ENCODE measurements at places on chromosomes 1 and 21.

- no peak for DNase-seq
Measured at GRCh38 chr21:44793592-44794374, 7.8 kb downstream of the UBE2G2 start.

DNA sequence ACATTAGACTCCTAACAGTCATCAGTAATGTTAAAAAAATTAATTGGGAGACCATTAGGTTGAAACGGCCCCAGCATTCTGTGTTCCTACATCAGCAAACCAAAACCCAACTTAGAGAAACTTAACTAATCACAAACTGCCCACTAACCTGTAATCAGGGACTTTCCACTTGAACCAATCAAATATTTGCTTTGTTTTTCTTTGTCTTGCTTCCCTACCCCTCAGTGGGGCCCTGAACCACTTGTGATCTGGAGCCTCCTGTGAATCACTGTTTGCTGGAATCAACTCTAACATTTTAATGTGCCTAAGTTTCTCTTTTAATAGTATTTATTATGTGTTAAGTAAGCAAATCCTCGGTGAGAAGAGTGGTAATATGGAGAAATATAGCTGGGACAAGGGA, 64.0 kb downstream of the ABCA4 start:
- DNase-seq, result no peak

GRCh38 chr1:45490121-45490625, 790 bp downstream of the TESK2 start:
- DNase-seq, result no peak

DNA sequence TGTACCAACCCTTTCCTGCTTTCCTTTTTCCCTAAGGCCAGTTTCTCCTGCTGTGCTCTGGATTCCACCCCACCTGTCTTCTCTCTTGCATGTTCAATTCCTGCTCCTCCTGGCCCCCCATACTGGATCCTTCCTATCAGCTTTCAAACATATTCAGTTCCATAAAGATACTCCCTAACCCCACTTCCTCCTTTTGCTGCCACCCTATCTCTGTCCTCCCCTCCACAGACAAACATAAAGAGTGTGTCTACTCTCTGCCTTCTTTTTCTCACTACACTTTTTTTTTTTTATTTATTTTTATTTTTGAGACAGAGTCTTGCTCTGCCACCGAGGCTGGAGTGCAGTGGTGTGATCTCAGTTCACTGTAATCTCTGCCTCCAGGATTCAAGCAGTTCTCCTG, 16.9 kb upstream of the RPF1 start:
- DNase-seq, result no peak

DNA sequence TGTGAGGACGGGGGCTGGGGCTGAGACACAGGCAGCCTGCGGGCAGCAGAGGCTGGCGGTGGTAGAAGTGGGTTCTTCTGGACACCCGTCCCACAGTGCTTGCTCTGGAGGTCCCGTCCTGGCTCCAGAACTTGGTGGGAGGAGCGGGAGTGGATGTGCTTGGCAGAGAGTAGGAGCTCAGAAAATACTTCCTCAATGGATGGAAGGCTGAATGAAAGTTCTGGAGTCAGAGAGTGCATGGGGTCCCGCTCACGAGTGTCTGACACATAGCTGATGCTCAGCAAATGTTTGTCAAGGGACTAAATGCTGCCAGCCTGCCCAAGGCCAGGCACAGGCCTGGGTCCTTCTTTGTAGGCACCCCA, 13.4 kb upstream of the NES start:
- DNase-seq, result no peak

DNA sequence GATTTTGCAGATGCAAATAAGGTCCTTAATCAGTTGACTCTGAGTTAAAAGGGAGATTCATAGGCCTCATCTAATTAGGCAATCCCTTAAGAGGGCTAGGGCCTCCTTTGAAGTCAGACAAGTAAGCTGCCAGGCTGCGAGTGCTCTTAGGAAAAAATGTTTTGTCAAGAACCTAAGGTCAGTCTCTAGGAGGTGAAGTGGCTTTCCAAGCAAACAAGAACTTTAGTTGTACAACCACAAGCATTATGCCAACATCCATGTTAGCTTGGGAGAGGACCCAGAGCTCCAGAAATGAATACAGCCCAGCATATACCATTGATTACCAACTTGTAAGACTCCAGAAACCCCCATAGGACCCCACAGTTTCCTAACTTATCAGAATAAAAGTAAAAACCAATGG, 1366.2 kb downstream of the PLA2G4A start:
- DNase-seq, result no peak

- no peak for DNase-seq
Measured at GRCh38 chr1:8874230-8875201, 4.0 kb downstream of the ENO1 start.

GRCh38 chr1:235133086-235133485, 4.4 kb upstream of the TOMM20 start:
- DNase-seq, result no peak

GRCh38 chr1:21886486-21887215, 50.5 kb downstream of the HSPG2 start:
- no peak for DNase-seq

DNA sequence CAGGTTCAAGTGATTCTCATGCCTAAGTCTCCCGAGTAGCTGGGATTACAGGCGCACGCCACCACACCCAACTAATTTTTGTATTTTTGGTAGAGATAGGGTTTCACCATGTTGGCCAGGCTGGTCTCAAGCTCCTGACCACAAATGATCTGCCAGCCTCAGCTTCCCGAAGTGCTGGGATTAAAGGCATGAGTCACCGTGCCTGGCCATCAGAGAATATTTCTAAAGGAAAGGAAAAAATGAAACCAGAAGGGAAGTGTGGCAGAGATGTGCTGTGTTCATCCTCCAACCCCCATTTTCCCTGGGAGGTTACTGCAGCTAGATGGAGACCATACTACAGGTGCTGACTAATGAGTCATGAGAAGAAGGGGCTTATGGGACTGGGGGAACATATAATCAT, 964.1 kb downstream of the TTLL7 start:
- no peak for DNase-seq

- no peak for DNase-seq
Measured at GRCh38 chr1:59999006-59999405, 72.4 kb upstream of the CYP2J2 start.

GRCh38 chr1:199550199-199551065, 477.1 kb upstream of the NR5A2 start:
- DNase-seq, result no peak

- DNase-seq, result no peak
Measured at GRCh38 chr1:190029441-190029840, 448.2 kb downstream of the BRINP3 start.

DNA sequence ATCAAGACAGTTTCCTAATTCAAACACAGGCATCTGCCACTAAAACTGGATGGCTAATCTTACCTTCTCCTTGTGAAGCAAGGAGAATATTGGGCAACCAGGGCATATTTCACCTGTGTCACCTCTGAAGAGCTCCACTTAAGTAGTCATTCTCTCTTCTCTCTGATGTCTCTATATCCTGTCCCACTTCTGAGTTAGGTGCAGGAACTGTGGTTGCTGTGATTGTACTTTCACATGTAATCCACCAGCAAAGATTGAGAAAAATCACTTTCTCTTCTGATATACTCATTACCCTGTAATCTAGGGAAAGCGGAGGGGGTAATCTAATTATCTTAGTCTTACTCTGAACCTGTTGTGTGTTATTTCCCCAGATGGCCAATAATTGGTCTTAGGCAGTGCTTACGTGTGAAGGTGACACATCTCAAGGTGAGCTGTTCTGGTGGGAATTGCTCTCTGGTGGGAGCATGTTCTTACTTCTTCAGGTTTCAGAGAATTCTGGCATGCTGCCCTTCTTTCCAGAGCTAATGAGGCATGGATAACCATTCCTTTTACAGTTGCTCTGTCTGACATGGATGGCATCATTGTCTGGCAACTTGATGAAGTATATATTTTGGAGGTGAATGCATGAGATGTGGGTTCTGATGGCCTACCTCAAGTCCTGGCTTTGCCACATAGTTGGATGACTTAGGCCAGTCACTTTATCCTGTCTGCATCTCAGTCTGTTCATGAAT, 12.0 kb downstream of the XCL2 start:
- DNase-seq, result no peak

DNA sequence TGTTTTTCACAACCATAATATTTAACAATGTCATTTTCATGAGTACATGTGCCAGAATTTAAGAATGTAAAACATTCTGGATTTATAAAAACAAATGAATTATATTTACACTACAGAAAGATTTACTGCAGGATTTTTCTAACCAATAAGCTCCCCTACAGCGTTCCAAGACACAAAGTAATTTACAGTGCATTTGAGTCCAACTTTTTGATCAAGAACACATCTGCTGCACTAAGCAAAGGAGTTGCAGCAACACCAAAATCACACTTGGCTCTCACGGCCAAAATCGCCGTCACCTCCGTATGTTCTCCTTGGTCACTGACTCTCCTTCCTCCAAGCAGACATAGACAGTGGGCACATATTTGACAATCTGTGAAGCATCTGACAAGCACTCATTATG, 7.7 kb downstream of the VPS26C start:
- no peak for DNase-seq

DNA sequence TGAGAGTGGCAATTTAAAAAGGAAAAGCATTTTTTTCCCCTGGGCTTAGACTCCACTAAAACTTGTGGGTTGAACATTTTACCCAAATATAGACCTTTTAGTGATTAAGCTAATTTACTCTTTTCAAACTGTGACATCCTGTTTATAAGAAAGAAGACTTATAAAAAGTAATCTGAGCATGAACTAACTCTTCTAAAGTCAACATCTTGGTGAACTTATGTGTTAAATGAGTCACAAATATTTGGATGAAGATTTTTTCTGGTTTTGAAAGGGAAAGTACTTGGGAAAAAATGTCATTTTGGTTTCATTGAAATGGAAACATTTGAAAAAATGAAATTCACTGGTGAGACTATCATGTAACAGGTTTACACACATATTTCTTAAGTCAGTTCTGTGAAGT, 109.8 kb downstream of the KCNK2 start:
- no peak for DNase-seq

DNA sequence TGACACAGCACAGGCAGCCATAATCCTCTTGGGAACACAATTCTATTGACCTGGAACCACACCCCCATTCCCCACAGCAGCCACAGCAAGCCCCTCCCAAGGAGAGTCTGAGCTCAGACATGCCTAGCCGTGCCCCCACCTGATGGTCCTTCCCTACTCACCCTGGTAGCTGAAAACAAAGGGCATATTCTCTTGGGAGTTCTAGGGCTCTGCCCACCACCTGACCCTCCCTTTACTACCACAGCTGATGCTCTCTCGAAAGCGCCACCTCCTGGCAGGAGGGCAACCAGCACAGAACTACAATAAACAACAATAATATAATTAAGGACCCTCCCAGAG, 184.8 kb upstream of the COA6 start:
- no peak for DNase-seq

GRCh38 chr1:223691121-223691520, 21.2 kb upstream of the CAPN2 start:
- no peak for DNase-seq

- no peak for DNase-seq
Measured at GRCh38 chr1:164272156-164272555, 286.8 kb upstream of the PBX1 start.

DNA sequence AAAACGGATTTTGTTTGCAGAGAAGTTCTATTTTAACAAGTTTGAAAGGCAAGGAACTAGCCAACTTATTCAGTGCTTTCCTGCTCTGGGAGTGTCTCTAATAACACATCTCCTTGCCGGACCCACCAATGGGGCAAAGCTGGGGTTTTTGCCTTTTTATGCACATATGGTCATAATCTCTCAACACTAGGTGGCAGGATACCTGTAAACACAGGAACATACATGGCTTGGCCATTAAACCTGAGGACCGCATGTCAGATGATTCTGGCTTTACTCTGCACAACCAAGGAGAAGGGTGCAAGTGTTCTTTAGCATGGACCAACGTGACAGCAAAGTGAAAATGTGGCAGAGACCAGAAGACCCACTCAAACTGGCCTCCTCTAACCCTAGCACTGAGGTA, 4.9 kb downstream of the TMEM9 start:
- peak; percentile 10 for DNase-seq

GRCh38 chr1:157359314-157360022, 192.8 kb downstream of the FCRL5 start:
- DNase-seq, result peak; percentile 86

DNA sequence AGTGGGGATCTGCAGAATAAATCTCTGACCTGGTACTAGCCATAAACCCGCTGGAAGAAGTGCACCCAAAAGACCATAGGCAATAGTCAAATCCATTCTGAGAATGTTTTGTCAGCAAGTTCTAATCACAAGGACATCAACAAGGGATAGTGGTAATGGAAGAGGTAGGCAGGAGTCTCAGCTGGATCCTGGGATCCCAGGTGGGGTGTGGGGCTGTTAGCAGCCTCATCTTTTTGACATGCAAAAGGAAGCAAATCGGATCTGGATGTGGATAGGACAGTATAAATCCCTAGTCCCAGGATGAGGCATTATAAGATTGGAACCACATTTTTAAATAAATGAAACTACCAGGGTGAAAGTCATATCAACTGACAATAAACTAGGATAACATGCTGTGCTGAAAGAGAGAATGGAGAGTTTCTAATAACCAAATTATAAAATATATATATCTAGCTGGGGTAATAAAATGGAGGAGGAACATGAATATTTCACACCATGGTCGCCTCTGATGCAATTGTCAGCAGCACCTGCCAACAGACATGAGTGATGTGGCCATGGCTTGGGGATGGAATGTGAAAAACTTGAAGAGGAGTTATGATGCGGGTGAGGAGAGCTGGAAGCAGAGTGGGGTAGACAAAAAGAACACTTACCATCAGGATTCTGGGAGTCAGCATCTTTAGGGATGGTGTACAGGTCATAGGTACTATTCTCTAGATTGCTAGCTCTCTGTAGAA, 23.7 kb upstream of the PEX19 start:
- no peak for DNase-seq

- peak; percentile 48 for DNase-seq
Measured at GRCh38 chr1:147669469-147670318, 630 bp downstream of the ACP6 start.

- no peak for DNase-seq
Measured at GRCh38 chr1:35029761-35030160, 2.0 kb downstream of the ZMYM6 start.

DNA sequence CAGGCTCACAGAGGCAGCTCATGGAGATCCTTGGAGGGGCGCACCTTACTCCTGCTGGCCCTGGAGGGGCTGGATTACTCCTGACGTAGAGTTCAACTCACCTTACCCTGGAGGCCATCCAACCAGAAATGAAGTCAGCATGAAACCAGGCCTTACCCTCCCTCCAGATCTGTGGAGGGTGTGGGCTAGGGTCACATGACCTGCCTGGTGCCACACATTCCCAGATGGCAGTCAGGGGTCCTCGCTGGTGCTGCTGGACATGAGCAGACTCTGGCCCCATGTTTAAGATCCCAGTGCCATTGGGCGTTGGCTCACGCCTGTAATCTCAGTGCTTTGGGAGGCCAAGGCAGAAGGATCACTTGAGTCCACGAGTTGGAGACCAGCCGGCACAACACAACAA, 4.5 kb downstream of the C21orf58 start:
- DNase-seq, result no peak

All from NCI-H748 treated with DMSO at 0.1 percent for 48 hours (cell line).